ENCODE measurements at places on chromosomes 4 and X. TPM values are rescaled to one million over a fixed set of nuclear protein-coding genes. Genes with fewer than 3 reads are reported as not detected.
A peak's percentile ranks its signal among the peaks of the same experiment; 100 is the strongest.

The SSX4 gene
- total RNA-seq = not detected

The HOPX gene
- 103 TPM for total RNA-seq

DNA sequence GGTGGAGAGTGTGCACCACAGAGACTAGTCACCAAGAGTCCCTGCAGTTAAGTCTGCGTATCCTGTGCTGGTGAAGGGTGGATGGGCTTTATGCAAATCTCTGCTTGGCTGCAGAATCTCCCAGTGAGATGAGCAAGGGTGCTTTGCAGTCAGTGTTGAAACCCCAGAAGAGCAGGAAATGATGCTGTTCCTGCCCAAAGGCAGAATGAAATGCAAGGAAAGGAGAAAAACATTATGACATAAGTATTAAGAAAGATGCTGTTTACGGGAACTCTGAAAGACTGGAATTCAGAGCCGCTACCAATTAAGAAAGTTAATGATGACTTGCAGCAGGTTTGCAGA is 25.4 kb upstream of the ACSL1 start:
- no peak for DNase-seq

DNA sequence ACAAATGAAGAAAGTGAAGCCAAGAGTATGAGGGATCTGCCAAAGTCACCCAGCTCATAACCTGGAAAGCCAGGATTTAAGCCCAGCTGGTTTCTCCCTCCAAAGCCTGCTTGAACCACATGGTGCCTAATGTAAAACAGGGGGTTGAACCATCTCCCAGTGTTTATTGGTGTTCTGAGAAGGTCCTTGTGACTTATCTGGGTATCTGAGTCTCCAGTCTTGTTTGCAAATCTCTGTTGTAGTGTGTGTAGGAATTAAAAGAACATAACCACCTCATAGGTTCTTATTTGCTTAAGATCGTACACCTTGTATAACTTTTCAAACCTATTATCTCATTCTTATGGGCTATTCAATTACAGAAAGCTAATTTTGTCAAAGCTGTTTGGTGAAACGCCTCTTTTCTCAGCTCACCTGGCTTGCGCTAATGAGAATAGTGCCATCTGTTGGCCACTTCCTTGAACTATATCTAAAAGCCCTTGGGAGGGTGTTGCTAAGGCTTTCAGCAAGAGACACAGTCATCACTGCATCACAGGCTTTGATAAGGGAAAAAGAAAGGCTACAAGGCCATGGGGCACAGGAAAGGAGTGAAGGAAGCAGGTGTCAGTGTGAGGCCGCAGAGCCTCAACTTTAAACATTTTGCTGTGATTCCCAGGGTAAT is 34.0 kb downstream of the ETDB start:
- peak; percentile 68 for DNase-seq

DNA sequence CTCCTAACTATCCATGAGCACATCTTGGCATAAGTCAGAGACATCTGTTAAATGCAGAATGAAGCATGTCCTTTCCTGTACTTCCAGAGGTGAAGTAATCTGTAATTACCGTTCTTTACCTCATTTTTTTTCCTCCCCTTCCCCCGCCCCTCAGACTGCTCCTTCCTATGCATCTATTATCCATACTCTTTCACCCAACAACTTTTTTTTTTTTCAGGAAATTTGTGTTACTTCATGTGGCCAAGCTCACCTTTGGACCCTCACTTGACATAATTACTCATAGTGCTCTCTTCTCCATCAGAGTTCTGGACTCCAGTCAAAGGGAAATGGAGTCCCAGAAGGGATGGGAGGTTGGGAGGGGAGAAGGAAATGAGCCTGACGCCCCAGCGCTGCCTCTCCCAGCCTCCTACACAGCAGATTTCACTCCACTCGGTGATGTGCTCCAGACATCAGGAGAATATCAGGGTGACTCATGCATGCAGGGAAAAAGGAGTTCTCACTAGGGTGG is 568.8 kb downstream of the STIM2 start:
- DNase-seq = no peak

GRCh38 chr4:114717432-114717831 is 118.8 kb downstream of the UGT8 start:
- DNase-seq = no peak

Data from umbilical cord (tissue), 2 donors.